ENCODE measurements at places on chromosomes 11 and 22.

DNA sequence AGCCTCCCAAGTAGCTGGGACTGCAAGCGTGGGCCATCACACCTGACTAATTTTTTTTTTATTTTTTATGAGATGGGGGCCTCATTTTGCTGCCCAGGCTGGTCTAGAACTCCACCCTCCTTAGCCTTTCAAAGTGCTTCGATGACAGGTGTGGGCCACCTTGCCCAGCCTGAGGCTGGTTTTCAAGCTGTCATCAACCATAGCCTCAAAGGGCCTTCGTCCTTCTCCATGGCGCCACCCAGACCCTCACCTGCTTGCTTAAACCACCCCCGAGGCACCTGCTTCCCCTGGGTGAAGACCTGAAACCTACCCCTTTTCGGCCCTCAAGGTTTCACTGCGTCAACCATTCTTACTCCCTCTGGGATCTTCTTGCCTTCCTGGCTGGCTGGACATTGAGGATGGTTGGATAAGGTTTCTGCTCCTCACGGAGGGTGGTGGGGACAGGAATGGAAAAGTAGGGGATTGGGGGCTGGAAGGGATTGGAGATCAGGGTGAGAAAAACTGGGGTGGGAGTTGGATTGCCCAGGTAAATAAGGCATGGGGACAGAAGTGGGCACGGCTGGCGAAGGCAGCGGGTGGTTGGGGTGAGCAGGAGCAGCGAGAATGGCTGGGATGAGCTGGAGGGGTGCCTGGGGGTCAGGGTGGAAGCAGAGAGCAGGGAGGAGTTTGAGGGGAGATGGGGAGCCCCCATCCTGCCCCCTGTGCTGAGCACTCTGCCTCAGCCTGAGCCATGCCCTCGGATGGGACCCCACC, 2.8 kb upstream of the ACR start:
- DNase-seq = no peak

- no peak for DNase-seq
These were observed 24.7 kb upstream of the PCF11 start for GRCh38 chr11:83132191-83132590.

GRCh38 chr11:104583857-104584256, 314.4 kb downstream of the CASP12 start:
- DNase-seq = no peak

GRCh38 chr11:36023922-36024321, 80.1 kb downstream of the LDLRAD3 start:
- no peak for DNase-seq

DNA sequence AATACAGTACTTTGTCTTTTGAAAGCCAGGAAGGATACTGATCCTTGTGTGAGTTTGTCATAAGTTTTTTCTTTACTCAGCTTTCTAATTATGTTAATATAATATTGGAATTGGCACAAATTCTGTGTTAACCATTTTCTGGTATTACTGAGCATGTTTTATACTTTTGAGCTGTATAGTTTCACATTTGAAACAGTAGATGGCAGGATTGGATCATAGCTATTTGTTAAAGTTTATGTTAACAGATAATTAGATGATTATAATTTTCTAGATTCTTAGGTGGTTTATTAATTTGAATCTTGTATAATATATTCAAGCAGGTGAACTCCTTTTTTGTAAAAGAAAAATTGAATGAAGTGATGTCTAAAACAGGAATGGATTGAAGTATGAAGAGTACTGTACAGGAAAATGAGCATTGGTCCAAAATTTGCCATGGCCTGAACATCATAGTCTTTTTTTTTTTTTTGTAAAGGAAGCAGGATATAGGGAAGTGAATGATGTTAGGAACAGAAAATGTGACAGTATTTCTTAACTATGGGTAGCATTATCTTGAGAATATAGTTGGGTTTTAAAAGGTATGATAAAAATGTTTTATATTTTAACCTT, 102.0 kb downstream of the CYP2R1 start:
- no peak for DNase-seq

GRCh38 chr11:41308286-41308685, 151.2 kb downstream of the LRRC4C start:
- DNase-seq = no peak

DNA sequence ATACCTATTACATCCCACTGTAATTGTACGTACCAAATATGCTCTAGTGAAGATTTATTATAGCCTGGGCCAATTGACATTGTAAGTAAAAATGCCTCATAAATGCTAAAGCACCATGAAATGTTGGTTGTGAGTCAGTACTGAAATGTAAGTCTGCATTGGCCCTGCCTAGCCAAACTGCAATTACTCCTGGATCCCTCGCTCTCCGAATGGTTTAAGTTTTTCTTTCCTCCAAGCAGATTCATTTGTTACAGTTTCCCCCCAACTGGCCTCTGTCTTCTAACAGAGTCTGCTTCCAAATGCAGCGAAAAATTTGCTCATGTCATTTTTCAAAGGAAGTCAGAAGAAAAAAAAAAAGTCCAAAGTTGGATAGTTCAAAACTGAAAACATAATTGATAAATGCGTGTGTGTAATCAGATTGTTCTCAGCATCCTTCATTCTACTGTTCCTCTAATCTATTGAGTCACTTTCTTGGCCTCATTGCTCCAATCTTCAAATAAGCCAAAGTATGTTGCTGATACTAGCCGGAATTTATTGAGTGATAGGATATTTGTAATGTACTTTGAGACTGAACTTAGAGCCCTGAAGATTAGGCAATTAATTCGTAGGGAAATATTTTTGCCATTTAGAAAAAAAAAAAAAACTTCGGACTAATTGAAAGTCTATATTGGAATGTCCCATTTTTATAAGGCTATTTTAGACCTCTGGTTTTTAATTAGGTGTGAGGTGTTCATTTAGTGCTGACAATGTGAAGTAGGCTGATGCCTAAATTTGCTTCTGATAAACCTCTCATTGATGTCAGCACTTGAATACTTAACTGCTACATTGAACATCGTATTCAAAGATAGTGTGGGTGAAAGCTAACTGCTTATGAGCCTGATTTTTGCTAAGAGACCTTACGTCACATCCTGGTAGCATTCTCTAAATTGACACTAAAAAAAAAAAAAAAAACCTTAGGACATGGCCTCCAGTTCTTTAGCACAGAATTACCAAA, 93.4 kb downstream of the WT1 start:
- no peak for DNase-seq

DNA sequence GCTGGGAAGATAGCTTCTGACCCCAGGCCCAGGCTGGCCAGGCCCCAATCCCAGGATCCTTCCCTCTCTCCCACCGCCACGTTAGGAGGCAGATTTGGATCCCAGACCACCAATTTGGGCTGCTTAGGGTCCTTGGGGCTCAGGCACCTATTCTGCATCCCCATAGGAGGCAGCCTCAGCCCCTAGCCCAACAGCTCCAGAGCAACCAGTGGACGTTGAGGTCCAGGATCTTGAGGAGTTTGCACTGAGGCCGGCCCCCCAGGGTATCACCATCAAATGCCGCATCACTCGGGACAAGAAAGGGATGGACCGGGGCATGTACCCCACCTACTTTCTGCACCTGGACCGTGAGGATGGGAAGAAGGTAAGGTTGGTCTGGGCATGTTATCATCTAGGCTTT, 16.1 kb downstream of the TUB start:
- DNase-seq = no peak

DNA sequence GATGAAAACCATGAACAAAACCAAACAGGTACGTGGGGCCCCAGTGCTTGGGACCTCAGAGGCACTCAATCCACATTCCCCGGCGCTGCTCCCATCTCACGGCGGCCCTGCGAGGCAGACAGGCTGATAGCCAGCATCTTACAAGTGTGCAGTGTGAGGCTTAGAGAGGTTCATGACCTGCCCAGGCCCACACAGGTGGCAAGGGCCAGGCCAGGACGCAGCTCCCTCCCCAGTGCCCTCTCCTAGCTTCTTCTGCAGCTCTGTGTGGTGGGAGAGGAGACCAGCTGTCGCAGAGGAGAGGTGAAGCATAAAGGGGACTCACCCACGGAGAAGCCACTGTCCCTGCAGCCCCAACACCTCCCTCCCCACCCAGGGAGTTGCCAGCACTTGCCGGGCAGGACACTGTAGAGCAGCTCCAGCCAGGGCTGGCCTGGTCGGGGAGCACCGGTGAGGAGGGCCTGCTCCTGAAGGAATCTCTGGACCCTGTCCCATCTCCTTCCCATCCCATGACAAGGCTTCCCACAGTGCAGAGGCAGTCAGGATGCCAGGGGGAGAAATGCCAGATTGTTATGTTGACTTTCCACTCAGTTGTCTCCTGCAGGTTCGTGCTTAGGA, 92.4 kb upstream of the TMEM45B start:
- no peak for DNase-seq

DNA sequence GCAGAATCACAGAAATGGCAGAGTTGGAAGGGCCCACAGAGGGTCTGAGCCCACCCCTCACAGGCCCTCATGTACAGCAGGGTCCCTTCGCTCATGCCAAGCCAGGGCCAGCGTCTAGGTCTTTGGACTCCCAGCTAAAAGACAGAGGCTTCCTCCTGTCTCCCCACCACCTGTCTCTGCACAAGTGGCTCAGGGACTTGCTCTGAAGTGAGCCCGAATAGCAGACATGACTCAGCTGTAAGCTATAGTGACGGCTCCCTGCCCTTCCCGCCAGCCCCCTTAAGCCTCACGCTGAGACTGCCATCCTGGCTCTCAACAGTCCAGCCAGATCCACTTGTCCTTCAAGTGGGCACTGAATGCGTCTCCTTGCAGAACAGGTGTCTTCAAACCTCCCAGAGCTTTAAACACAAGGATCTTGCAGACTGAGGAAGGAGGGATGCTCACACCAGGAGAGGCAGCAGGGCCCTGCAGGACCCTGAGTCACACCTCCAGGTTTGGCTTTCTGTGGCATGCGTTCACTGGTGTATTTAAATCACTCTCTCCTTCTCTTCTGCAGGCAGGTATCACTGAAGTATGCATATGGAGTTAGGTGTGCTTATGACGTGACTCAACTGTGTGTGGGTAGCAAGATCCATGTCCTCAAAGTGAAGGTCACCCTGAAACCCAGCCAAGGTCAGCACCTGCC, 154.9 kb downstream of the CACNA1I start:
- DNase-seq = no peak

- DNase-seq = no peak
These were observed 36.4 kb downstream of the PACSIN2 start for GRCh38 chr22:42978453-42979103.

DNA sequence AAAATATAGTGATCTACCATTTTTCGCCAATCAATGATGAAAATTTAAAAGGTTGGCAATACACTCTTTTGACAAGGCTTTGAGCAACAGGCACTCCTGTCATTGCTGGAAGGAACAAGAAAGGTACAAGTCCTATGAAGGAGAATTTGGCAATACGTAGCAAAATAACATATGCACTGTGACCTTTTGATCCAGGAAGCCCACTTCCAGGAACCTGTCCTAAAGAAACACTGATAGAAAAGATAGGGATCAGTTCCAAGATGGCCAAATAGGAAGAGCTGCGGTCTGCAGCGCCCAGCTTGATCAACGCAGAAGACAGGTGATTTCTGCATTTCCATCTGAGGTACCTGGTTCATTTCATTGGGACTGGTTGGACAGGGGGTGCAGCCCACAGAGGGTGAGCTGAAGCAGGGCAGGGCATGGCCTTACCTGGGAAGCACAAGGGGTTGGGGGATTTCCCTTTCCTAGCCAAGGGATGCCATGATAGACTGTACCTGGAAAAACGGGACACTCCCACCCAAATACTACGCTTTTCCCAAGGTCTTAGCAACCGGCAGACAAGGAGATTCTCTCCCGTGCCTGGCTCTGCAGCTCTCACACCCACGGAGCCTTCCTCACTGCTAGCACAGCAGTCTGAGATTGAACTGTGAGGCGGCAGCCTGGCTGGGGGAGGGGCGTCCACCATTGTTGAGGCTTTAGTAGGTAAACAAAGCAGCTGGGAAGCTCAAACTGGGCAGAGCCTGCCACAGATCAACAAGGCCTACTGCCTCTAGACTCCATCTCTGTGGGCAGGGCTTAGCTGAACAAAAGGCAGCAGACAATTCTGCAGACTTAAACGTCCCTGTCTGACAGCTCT, 69.7 kb upstream of the GALNT18 start:
- no peak for DNase-seq

- no peak for DNase-seq
These were observed 30.2 kb upstream of the ACCSL start for GRCh38 chr11:44017443-44018126.
